Stimulated activated CD4-positive, alpha-beta T cell treated with anti-CD3 and anti-CD28 coated beads, Interleukin-2, amount 100 ng/mL, for 48 hours (primary cell): ENCODE measurements at places on chromosomes 1 and 21.

GRCh38 chr1:83883979-83884378 is 115.0 kb downstream of the TTLL7 start:
- DNase-seq: no peak

DNA sequence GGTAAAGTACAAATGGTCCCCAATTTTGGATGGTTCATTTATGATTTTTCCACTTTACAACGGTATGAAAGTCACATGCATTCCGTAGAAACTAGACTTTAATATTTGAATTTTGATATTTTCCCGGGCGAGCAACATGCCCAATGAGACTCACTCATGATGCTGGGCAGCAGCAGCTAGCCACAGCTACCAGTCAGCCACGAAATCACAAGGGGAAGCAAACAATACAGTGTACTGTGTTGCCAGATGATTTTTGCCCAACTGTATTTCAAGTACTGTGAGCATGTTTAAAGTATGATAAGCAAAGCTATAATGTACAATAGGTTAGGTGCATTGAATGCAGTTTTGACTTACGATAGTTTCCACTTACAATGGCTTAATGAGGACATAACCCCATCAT is 266.8 kb downstream of the VAV3 start:
- no peak for DNase-seq

GRCh38 chr1:43350976-43351375 is 7.8 kb upstream of the CDC20 start:
- DNase-seq: no peak

DNA sequence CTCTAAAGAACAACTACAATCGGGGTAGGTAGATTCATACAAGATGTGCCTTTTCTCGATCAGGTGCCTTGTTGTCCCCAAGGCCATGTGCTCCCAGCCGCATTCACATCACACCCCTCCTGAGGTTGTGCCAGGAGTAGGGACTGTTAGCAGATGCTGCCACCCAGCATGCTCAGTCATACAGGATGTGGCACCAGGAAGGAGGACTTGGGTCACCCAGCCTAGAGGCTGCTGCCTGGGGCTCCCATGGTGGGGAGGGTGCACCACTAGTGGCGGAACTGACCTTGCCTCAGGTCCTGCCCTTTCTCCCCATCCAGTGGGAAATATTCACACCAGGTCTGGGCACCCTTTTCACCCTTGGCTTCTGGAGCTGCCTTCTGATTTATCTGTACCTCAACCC is 8.3 kb downstream of the TEX35 start:
- DNase-seq: no peak

DNA sequence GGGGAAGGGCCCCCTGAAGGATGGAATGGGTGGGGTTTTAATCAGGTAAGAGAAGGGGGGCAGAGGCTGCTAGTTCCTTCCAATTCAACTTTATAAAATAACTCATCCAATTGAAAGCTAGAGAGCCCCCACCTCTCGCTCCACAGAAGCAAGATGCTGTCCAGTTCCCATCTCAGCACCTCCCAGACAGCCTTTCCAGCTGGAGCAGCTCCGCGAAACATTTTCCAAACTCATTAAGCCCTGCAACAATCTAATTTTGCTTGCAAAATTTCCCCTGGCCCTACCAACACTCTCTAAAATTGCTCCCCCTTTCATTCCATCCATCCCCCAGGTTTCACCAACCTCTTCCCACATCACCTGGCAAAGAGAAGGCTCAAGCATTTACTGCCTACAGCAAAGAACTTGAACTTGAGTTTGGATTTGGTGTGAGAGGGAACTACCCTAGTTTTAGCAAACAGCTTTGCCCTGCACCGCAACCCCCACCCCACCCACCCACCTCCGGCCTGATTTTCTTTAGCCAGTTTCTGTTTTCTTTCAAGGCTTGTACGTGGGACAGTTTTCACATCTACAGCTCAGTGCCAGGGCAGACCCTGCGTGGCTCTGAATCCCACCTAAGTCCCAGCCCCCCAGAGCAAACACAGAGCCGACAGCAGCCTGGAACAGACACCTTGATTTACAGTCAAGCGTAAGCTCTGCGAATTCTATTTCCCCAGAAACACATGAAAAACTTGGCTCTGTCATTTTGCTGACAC is 46.7 kb downstream of the SYF2 start:
- DNase-seq: no peak

DNA sequence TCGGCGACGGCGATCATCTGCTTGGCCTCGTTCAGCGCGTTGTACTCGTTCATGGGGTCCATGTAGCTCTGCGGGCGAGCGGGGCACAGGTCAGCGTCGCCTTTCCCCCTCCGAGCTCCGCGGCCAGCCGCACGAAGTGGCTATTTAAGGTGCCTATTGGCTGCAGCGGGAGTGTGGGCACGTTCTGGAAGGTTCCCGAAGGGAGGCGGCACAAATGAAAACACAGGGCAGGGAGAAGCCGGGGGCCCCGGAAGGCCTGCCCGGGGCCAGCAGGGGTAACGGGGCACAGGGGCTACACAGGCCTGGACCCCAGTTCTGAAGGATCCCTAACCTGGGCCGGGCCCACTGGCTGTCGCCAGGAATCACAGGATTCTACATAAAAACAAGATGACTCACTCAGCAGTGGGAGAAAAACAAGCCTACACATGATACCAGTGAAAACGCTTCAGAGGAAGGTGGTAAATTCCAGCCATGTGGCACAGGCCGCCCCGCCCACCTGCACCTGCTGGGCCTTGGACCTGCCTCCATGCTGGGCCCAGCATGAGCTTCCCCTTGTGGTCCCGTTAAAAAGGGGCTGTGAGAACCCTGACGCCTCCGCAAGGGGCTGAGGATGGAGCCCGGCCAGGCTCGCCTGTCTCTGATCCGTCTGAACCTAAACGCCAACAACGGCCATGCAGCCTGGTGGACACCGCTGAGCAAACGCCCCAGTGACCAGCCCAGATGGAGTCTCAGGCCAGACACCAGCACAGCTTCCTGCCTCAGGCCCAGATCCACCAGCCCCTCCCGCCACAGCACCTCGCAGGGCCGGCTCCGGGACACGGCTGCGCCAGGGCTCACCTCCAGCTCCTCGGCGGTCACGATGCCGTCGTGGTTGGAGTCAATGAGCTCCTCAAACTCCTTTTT is 3.9 kb upstream of the TNFRSF4 start:
- DNase-seq: no peak

- no peak for DNase-seq
Observed at GRCh38 chr1:116557323-116557878, 13.4 kb downstream of the CD58 start.

DNA sequence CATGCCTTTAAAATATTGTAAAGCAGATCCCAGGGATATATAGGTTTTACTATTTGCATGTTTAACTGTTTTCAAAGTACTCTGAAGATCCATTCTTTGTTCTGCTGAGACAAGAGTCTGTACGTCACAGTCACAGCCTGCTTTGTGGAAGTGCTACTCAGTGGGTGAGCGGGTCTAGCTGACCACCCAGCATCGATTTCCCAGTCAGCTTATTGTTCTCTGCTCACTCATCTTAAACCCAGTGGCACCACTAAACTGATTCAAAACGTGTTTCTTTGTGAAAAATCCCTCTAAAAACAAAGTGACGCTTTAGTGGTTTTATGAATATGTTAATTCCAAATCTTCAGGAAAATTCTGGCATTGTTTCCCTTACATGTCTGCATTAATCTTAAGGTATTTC is 12.4 kb downstream of the PLPP3 start:
- no peak for DNase-seq

DNA sequence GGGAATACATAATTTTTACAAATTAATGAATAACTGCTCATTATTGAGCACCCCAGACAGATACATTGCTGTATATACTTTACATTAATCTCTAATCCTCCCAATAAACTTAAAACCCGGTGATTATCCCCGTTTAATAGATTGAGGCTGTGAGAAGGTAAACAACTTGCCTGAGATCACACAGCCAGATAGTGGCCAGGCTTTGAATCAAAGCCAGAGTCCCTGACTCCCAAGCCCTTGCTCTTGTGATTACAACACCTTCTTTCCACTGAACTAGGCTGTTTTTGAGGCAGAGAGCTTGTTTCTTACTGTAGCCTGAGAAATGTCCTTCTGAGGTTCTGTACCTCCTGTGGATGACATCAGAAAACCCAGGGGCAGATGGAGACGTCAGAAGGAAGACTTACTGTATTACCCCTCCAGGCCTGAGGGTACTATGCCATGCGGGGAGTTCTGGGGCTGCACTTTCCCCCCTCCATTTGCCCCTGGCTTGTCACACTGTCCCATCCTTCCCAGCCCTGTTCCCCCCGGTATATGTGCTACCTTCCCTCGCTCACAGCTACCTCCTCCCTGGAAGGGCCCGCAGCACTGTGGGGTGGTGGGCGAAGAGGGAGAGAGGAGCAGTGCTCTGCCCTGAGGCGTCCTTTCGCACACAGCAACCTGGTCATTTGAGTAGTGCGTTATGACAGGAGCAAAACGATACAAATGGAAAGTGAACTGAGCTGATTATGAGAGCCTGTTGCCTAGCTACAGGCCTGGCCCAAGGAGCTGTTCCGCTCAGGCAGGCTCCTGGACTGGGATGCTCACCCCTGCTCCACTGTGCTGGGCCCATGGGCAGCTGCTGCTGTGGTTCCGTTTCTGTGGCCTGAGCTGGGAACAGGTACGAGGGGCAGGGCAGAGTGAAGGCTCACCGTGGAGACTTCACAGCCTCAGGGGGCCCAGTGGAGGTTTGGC is 4.6 kb downstream of the KCNC4 start:
- DNase-seq: no peak

DNA sequence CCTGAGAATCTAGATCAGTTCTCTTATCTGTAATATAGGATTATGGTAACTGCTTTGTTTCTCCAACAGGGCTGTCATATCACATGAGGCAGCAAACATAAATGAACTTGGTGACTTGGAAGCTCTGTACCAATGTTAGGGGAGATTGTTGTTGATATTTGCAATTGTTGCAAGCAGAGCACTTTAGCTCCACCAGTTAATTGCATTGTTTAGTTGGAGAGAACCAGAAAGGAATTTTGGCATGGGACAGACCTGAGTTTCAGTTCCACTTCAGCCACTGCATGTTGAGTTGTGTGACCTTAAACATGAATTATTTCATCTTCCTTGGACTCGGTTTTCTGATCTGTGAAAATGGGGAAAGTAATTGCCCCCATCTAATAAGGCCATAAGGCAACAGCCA is 142.3 kb upstream of the JUN start:
- no peak for DNase-seq

- no peak for DNase-seq
Observed at GRCh38 chr1:30905916-30906620, 2.5 kb downstream of the SDC3 start.

DNA sequence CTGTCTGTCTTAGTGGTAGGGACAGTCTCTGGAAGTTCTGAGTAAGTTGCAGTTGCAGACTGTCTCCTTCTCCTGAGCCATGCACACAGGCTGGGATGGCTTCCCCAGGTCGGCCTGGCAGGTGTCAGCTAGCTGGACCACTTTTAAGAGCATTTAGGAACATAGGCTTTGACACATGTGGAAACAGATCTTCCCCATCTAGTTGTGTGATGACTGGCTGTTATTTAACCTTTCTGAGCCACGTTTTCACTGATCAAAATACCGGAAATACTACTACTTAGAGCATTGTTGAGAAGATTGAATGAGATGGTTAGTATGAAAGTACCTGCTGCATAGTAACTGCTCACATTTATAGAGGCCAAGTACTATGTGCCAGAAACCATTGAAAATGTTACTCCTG is 6.2 kb upstream of the MAPKAPK2 start:
- no peak for DNase-seq

DNA sequence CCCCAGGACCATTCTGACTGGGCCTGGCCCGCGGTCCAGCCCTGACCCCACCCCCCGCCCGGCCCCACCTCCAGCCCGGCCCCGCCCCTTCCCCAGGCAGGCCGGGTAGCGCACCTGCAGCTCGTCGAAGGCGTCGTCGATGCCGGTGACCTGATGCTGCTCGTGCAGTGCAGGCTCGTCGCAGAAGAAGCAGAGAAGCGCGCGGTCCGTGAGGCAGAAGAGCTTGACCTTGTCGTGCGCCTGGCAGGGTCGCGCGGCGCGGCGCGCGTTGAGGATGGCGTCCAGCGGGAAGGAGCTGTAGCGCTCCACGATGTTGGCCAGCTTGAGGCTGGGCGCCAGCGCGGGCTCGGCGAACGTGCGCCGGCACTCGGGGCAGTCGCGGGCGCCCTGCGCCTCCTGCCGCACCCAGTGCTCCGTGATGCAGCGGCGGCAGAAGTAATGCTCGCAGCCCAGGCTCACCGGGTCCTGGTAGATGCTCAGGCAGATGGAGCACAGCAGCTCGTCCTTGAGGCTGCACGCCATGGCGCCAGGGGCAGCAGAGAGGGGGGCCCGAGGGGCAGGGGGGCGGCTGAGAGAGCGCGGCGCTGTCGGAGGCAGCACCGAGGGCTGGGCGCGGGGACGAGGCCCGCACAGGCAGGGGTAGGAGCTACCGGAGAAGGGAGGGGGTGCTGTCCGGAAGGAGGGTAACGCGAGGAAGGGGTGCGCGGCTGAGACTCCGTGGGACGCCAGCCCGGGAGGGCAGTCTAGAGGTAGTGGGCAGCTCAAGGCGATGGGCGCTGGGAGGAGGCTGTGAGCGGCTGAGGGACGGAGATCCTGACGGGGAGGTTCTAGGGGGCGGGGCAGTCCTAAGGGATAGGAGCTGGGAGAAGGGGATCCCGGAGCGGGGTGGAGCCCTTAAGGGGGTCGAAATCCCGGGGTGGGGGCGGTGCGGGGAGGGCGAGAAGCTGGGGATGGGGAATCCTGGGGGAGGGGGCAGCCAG is 642 bp downstream of the TRIM62 start:
- DNase-seq: peak; percentile 28

GRCh38 chr1:199272628-199273086 is 633.8 kb downstream of the PTPRC start:
- DNase-seq: no peak

DNA sequence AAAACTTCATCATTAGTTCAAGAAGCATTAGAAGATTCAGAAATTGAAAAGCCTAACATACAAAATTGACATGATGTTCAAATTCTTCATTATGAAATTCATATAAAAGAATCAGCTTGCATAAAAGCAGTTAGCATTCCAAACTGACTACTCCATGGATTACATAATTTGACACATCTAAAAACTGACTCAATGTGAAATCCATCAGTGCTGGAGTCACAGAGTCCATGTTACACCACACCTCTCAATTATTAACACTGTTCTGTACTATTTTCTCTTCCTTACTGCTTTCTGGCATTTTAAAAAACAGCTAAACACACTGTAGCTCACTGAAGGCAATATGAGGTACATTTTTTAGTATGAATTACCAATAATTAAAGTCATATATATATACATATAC is 28.0 kb downstream of the ARHGAP29 start:
- DNase-seq: no peak

DNA sequence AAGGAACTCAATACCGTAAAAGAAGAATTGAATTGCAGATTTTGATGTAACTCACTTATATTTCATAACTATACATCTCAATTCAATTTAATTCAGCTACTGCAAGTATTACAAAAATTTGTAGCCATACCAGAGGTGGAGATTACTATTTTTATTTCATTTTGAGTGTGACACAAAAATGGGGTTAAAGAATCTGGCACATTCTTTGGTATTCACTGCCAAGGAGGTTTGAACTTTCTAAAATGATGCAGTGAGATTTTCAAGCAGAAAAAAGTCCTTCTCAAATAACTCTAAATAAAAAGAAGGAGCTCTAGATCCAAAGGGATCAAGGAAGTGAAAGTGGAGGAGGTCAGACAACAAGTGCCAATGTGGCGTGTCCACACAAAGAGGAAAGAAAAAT is 569.0 kb downstream of the DPYD start:
- DNase-seq: no peak
